ENCODE measurements at places on chromosomes 3 and 15.
A peak's percentile ranks its signal among the peaks of the same experiment; 100 is the strongest.

DNA sequence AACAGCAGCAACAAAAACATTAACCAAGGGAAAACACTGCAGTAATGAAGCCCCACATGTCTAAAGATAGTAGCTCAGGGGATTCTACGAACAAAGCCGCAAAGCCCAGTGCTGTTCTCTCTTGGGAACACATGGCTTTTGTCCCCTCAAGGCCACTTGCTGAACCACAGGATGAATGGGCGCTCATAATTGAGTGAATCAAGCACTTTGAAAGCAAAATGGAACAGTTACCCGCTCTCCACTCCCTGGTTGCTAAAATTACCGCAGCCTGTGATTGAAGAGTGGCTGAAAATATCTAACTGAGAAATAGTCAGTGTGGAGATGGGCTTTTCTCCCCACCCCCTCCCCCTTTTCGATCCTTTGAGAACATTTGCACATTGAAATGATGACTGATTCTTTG lies 39.6 kb downstream of the RASGRF1 start:
- no peak for DNase-seq

GRCh38 chr3:17194116-17194515 lies 309.4 kb downstream of the PLCL2 start:
- peak; percentile 36 for DNase-seq

DNA sequence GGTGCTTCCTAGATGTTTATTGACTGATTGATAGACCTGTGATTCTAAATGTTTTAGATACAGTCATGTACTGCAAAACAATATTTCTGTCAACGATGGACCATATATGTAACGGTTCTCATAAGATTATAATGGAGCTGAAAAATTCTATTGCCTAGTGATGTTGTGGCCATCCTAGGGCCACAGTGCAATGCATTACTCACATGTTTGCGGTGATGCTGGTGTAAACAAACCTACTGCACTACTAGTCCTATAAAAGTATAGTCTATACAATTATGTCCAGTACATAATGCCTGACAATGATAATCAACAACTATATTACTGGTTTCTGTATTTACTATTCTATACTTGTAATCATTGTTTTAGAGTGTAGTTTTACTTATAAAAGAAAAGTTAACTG lies 46.8 kb downstream of the CHST2 start:
- no peak for DNase-seq

- DNase-seq, result no peak
These were observed 774.9 kb upstream of the ALCAM start for GRCh38 chr3:104591776-104592175.

DNA sequence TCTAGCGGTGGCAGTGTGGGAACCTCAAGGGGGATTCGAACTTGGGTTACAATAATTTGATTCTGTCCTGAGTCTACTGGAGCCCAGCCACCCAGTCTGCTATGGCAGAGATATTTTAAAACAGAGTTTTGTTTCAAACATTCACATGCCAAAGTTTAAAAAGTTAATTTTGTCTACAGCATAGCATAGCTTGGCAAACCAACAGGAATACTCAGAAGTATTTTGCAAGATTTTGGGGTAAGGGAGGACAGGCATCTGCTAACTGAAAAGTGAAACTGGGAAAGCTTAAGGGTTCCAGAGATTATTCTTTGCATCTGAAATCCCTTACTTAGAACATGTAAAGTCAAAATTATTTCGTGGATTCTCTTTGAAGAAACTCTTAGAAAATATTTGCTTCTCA lies 6.6 kb downstream of the ARID3B start:
- no peak for DNase-seq

GRCh38 chr15:48001393-48002039 lies 119.3 kb upstream of the SLC24A5 start:
- no peak for DNase-seq

GRCh38 chr3:113211330-113212149 lies at the start of gene BOC:
Gene BOC, plus strand, starts transcription at chr3:113211557. Its CDS starts 38,246 bp downstream, at chr3:113249803.
- DNase-seq, result peak; percentile 49

DNA sequence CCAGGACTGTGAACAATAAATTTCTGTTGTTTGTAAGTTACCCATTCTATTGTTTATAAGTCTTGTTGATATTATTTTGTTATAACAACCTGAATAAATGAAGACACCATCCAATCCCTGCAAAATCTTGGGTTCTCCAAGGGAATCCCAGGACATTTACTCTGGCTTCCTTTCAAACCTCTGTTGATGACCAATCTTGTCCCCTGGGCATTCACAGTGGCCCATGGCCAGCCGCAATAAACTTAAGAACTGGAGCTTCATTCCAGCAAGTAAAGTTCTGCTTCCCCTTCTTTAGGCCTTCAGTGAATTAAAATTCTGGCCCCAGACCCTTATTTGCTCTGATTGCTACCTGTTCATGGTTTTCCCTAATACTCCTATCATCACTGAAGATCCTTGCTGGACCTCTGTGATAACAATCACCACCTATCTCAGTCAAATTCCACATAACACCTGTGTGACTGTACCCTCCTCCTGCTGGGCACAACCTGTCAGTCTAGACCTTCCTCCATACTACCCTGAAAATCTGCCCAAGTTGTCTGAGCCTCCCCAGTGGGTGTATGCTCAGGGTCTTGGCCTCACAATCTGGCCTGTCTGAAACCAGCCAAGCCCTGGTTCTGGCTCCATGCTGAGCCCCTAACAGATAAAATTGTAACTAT lies 153.1 kb downstream of the SEMA6D start:
- peak; percentile 52 for DNase-seq

GRCh38 chr3:94515983-94516382 lies 453.1 kb downstream of the NSUN3 start:
- no peak for DNase-seq

DNA sequence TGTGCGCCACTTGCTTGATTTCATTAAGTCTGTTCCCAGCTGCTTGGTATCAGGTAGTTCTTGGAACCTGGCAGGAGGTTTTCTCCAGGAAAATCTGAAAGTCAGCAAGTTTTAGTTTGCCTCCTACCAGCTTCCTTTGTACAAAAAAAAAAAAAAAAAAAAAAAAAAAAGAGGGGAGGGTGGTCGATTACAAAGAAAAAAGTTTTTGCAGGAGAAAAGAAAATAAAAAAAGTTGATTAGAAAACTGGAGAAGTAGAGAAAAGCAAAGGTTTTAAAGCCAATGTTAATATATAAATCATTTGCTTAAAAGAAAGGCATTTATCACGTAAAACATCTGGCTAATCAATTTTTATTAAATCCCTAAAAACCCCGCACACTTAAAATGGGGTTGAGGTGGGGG lies 5.9 kb downstream of the EPHA3 start:
- no peak for DNase-seq

- no peak for DNase-seq
These were observed 3.4 kb upstream of the PXK start for GRCh38 chr3:58329150-58329921.

GRCh38 chr3:184815046-184815930 lies 3.3 kb downstream of the VPS8 start:
- no peak for DNase-seq

DNA sequence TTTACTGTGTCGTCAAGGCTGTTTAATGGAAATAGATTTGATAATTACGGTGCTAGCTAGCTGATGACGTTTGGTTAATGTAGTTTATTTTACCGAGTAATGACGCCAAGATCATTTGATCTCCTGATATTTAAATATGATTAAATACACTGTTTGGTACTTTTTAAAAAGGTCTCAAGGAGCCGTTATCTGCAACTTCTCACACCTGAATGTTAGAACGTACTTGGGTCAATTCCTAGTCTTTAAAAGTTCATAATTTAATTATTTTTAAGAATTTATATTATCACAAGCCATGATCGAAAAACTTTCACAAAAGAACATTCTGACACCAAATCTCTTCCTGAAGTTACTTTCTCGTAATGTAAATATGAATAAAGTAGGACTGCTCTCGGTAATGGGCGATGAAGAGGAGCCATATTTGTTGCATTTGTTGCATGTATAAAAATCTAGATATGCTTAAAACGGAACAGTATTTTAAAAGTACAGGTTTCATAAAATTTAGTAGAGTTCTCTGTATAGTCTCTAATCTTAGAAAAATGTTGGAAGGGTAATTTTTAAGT lies 16.2 kb upstream of the CHD2 start:
- DNase-seq, result no peak

GRCh38 chr3:29538610-29538958 lies 257.7 kb downstream of the RBMS3 start:
- DNase-seq, result no peak

GRCh38 chr3:60870396-60870795 lies 380.9 kb downstream of the FHIT start:
- DNase-seq, result no peak

DNA sequence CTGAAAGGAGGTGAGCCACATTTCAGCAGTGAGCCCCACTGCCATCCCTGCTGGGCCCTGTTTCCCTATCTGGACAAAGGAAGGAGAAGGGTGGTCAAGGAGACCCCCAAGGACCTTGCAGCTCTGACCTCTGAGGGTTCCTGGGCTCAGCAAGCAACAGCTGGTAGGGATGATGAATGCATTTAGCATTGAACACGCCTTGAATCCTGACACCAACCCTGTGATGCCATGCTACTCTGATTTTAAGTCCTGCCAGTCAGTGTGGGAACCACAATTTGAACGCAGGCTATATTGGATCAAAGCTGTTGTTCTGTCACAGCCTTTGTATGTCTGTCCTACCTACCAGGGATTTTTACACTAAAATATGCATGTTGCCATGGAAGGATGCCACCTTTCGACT lies 6.5 kb downstream of the MPI start:
- no peak for DNase-seq

DNA sequence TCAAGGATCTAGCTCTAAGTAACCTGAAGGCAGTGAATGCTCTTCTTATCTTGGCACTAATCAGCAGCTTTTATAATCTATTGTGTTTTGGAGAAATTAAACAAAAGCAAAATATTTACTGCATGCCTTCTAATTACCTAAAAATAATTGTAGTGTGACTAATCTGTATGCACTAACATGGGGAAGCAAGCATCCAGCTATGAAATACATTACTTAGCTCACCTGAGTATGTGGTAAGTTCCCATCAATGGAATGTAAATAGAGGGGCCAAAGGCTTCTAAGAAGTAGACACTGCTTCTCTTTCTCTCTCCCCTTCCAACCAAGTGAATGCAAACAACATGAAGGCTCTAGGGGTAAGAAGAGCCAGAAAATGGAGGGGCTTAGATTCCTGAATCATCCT lies 165.6 kb downstream of the STAG1 start:
- DNase-seq, result no peak

Measured in cerebellum (tissue), 4 donors.